ENCODE measurements at places on chromosomes 7 and 10.

DNA sequence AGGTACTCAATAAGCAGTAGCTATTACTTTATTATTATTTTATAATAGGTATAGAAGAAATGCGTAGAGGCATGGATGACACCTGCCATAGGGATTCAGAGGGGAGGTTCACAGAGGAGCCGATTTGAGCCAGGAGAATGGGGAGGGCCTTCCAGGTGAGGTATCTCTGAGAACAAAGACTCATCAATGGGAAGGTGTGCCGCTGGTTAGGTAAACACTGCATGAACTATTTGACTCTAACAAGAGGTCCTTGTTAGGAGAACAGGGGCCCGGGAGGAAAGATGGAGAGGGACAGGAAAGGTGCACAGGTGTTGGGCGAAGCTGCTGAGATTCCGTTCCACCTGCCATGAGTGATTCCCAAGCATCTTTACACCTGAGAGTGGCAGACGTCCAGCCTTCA is 41.8 kb upstream of the TMEM273 start:
- DNase-seq: peak; percentile 60

GRCh38 chr10:326350-326749 is 191.1 kb downstream of the ZMYND11 start:
- DNase-seq: no peak

DNA sequence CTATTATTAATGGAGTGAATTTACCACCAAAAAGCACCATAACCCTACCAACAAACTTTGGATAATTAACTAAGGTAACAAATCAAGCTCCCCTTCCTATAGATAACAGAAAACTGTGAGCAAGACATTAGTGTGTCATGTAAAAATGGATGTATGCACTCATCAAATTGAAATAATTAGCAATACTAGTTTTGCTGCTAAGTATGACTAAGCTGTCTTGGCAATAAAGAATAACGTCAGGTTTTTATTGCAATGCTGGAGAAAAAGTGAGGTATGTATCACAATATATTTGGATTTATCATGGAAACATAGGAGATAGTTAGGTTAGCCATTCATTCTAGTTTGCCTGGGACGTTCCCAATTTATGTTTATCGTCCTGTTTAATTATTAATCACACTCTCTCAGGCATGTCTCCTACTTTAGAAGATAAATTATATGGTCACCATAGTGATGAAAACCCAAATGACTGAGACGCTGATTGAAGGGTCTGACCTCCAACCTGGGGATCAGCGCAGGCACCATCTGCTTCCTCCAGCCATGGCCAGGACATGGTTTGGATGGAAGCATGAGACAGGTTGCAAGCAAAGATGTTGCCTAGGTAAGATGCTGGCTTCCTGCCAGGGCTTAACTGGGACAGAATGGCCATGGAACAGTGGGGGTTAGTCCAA is 125.6 kb downstream of the FANK1 start:
- no peak for DNase-seq

GRCh38 chr7:97298561-97298960 is 181.1 kb downstream of the SDHAF3 start:
- no peak for DNase-seq

DNA sequence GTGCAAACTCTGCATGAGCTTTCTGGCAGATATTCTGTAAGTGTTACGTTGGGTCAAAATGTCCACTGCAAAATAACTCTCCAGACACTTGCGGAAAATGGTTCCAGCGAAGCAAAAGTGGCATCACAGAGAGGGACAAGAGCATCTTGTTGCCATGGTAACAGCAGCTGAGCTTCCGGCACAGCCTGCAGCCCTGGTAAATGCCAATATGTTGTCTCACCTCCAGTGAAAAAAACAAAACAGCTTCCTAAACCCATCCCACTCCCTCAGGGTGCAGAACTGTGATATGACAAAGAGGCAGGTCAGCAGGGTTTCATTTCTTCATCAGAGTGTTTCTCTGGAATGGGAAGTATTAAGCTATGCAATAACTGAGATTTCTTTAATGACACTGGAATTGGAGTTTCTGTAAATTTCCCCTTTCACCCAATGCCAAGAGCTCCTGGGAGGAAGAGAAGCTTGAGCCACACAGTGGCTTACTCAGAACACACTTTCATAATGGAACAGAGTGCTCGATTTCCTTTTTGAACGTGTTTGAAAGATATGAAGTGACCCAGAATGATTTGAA is 65.6 kb downstream of the FOXI2 start:
- peak; percentile 16 for DNase-seq
